Lung microvascular endothelial cell (primary cell): ENCODE measurements at places on chromosomes 6 and 20.

DNA sequence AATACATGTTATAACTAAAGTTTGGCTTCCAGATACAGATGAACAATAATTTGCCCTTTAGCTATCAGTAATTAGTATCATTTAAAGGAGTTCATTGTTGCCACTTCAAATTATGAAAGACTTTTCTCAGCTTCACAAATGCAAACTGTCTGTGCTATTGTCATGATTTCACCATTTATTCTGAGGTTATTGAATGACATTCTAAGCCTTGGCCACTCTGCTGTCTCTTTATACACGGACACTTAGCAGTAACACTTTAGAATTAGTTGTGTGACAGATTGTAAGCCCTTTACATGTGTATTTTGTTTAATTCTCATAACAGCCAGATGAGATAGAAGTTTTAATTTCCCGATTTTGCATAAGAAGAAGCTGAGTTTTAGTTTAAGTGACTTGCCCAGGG is 176.6 kb downstream of the SLC35F1 start:
- DNase-seq = no peak

GRCh38 chr20:38875175-38875993 is 50.8 kb upstream of the FAM83D start:
- DNase-seq = peak; percentile 76

DNA sequence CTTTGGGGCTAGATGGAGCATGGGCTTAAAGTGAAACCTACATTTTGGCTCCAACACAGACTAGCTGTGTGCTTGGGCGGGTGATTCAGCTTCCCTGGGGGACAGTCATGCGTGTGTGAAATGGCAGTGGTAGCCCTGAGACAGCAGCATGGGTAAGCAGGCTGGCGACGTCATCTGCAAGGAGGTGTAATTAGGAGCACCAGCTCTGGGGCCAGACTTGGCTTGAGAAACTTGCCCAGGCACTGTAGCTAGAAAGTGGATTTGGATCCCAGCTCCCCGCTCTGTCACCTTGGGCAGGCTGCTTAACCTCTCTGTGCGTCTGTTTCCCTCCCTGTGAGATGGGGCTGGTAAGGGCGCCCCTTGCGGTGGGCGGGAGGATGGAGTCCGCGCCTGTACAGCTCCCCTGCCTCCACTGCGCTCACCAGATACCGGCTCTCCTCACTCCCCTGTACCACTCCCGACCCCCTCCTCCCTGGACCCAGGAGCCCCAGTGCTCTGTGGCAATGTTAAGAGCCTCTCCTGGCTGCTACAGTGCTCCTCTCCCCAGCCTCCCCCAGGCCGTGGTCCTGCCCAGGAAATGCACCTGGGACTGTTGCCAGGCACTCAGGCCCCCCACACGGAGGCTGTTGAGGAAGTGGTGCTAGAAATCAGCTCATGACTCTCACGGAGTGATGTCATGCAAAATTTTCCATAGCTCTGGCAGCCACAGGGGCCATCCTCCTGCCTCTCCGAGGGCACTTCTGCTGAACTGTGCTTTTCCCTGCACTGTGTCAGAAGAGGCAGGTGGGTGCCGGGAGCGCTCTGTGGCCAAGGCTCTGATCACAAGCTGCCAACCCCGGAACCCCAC is 44.6 kb downstream of the SYNJ2 start:
- peak; percentile 99 for DNase-seq

DNA sequence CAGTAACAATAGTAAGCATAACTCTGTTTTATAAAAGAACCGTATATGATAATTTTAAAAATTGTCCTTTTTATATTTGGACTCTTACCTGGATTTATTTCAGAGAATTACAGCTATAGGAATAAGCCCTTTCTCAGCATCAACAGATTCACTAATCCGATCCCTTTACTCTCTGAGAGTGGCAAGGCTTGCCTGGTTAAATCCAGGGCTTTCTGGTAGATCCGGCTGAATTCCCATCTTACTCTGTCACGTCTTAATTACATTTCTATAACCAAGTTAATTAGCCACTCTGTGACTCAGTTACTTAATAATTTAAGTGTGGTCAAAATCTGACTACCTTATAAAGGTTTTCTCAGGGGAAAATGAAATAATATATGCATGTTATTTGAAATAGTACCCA is 294.7 kb downstream of the FRK start:
- DNase-seq = no peak

DNA sequence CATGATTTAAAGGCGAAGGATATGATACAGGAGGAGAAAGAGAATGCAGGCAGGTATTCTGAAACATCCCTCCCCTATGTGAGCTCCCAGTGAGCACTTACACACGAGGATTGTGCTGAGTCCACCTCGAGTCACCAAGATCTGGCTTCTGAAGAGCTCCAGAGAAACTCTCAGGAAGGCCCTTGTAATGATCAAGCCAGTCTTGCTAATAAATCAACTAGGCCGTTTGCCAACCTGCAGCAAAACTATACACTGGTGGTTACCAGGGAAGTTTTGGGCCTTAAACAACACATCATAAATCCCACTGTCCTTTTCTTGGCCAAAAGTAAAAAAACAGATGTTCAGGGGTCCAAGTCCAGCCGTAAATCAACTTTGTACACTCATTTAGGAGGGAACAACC is 79.2 kb downstream of the STXBP5 start:
- peak; percentile 14 for DNase-seq

GRCh38 chr20:39112178-39112743 is 150.1 kb downstream of the DHX35 start:
- peak; percentile 47 for DNase-seq

DNA sequence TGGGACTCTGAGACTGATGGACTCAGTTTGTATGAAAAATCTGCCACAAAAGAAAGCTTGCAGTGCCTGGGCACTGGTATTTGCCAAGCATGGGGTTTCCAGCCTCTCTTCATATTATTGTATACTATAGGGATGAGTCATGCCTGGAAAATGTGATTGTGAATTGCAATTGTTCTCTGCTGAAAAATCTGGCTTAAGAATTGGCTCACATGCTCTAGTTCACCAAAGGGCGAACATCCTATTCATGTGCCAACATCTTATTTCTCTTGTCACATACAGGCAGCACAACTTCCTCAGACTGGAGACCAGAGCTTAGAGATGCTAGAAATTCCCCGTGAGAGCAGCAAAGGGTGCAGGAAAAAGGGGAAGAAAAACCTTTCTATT is 103.6 kb upstream of the KCNK16 start:
- peak; percentile 95 for DNase-seq

DNA sequence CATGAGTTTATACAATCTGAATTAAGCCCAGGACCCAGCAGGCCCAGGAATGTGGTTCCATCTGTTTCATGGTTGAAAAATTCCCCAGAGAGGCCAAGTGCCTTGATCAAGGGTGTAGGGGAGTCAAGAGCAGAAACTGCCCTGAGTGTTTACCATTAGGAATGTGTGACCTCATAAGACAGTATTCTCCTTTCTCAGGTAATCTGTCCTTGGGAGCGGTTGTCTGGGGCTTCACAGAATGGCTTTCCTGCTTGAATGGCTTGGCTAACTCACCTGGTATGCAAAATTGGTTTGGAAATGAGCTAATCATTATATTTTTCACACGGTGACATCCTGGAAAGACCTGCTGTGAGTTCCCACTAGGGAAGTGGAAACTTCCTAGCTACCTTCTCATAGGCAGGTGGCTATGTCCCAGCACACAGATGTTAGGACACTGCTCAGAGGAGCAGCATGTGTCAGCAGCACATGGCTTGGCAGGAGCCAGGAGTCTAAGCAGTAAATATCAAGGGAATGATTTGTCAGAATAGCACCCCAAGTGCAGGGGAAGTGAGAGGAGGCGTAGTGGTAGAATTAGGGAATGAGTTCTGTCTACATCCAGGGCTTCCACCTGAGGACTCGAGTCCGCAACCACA is 17.7 kb downstream of the CLIC5 start:
- no peak for DNase-seq

DNA sequence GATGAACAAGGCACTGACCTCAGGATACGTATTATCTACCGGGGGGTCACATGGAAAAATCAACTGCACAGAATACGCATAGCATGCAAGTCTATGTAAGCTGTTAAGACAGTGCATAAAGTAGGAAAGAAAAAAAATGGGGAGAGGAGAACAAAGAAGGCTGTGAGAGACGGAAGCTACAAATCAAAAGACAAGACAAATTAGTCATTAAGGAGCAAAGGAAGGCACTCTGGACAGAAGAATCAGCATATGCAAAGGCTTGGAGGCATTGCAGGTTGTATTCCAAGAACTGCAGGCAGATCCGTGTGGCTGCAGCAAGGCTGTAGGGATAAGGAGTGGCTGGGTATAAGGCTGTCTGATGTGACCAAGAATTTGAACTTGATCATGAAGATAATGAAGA is 89.0 kb downstream of the NRSN1 start:
- no peak for DNase-seq

GRCh38 chr6:14837435-14837834 is 408.4 kb upstream of the JARID2 start:
- DNase-seq = no peak

GRCh38 chr6:16723826-16724225 is 37.4 kb downstream of the ATXN1 start:
- DNase-seq = peak; percentile 36

DNA sequence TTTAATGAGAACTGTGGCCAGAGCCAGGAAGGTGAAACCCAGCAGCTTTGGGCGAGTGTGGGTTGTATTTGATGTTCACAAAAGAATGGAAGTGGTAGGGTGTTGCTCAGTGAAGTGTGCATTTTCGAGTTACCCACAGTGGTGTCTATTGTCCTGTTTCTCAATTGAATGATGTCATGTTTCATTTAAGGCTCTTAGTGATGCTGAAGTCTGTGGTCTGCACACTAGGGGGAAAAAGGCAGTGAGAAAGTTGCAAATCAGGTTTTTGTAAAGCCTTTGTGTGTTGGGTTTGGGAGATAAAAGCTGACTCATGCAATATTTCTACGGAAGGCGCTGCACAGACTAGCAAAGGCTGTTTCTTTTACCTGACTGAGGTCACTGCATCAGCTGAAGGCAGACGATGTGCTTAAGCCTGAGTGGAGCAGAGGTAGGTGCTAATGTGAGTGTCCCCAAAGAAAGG is 121.1 kb downstream of the PLEKHG1 start:
- no peak for DNase-seq

DNA sequence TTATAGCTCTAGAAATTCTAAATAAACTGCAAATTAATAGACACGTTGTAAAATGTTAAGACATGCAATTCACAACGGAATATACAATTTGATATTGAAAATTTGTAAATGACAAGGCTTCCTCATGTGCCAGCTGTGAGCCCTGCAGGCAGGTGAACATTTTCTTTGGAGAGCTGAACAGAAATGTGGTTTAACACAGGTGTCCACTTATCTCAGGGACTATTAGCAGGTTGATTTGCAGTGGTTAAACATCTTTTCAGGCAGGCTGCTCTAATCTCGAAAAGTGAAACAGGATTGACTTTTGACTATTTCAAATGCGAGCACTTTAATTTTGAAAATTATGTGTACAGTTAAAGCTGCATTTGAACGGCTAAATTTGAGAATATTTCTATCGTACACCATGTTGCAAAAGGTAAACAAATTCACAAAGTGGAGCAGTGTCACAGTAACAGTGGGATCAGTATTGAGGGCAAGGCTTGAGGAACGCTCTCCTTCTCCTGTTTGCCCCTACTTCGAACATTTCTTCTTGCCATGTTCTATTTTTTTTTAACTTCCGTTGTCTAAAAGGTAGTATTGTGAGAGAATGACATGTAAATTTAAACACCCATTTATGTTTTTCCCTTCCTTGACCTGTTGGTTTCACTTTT is 210.8 kb downstream of the CDKAL1 start:
- DNase-seq = no peak

- no peak for DNase-seq
Measured at GRCh38 chr6:12258591-12259075, 31.5 kb upstream of the EDN1 start.

DNA sequence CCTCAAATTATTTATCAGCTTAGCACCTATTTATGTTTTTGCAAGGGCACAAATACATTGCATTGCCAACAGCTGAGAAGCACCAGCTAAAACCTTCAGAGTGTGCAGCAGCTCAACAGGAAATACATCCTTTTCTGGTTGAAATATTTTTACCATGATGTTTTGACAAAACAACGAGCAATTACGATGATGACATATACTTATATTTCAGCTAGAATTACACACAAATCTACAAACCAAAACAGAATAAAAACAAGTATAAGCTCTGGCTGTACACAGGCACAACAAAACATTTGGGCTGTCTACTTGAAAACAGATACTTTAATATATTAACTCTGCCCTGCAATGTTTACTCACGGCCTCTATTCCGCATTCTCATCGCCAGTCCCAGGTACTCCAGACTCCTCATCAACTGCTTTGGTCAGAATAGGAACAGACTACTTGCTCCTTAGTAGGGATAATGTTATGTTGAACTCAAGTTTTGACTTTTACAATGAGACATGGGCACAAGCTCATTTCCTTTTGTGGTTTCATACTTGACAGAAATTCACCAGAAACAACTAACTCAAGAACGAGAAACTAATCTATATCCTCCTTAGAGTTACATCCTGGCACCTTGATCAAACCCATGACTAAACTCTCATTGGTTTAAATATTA is 377.6 kb downstream of the ESR1 start:
- no peak for DNase-seq

DNA sequence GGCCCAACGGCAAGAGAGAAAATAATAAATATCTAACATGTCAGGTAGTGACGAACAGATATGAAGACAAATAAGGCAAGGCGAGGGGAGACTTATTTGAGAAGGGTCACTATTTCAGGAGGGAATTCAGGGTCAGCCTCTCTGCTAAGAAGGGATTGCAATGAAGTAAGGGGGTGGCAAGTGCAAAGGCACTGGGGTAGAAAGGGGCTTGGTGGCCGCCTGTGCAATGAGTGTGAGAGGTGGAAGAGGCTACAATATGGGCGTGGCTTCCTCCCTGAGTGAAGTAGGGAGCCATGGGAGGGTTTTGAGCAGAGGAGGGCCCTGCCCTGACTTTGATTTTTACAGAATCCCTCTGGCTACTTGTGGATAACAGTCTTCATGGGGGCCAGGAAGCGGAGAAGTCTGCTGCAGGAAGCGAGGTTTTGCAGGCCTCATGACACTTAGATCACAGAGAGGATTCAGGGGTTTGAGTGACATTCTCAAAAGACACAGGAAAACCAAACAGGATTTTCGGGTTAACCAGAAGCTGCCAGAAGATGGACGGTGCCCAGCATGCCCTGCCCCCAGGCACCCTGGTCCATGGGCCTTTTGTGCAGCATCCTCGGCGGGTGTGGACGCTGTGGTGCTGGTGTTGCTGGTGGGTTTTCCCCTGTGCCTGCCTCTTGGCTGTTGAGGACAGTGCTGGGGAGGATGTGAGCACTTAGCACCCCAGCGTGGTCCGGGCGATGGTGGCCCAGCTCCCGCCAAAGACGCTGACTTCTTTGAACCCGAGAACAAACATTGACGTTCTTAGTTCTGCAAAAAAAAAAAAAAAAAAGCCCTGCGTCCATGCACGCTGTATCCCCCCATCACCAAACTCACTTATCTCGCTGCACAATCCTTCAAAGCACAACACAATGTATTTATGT is 124.2 kb upstream of the PTPN1 start:
- no peak for DNase-seq
